Stimulated activated CD8-positive, alpha-beta memory T cell treated with anti-CD3 and anti-CD28 coated beads, Interleukin-4, amount 100 ng/mL, for 1 hour (primary cell): ENCODE measurements at places on chromosomes 6 and 20.

DNA sequence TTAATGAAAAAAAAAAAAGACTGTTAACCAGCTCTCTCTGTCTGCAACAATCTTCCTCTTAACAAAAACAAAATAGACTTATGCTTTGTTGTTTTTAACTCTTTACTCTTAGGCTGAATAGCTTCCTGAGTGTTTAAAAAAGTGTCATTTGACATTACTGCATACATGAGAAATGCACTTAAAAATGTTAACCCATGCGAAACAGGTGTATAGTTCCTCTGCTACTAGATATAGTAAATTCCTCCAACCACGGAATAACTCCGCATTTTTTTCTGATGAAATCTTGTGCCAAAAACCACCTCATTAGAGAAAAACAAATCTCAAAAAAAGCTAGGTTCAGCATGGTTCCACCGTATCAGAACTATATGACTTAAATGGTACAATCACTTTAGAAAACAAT lies 426.0 kb downstream of the ADGRB3 start:
- DNase-seq: no peak

DNA sequence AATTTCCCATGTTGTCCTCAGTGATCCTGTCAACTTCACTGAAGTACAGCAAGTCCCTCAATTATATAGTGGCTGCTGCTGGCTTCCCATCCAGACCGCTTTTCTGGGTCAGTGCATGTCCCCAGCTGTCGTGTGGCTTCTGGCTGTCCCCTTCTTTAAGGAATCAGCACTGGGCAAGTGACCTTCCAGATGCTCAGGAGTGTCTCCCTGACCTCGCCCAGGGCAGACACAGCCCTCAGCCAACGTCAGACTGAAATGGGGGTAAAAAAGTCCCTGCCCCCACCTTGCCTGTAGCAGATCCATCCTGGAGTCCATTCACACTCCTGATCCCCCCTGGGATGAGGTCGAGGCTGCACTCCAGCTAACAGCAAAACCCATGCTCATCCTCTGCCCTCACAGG lies 23.7 kb downstream of the OVOL2 start:
- DNase-seq: no peak

GRCh38 chr6:123681957-123682462 lies 45.3 kb upstream of the TRDN start:
- no peak for DNase-seq

GRCh38 chr6:17705778-17706579 lies 746 bp downstream of the NUP153 start:
- DNase-seq: peak; percentile 61

DNA sequence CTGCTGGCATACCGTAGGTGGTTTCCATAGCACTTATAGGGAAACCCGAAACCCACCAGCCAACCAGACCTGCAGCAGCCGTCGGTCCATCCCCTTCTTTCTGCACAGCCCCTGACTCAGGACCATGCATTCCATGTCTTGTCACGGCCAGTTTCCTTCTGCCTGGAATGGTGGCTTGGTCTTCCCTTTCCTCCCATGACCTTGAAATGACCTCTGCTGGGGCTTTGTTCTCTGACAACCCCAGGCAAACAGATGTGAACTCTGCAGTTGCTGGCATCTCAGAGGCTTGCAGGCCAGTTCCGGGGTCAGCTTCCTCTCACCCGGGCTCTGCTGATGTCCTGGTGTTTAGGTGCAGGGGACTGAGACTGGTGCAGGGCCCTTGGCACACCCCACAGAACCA lies 250.8 kb downstream of the SMOC2 start:
- no peak for DNase-seq
